ENCODE measurements at places on chromosomes 11 and 22.

DNA sequence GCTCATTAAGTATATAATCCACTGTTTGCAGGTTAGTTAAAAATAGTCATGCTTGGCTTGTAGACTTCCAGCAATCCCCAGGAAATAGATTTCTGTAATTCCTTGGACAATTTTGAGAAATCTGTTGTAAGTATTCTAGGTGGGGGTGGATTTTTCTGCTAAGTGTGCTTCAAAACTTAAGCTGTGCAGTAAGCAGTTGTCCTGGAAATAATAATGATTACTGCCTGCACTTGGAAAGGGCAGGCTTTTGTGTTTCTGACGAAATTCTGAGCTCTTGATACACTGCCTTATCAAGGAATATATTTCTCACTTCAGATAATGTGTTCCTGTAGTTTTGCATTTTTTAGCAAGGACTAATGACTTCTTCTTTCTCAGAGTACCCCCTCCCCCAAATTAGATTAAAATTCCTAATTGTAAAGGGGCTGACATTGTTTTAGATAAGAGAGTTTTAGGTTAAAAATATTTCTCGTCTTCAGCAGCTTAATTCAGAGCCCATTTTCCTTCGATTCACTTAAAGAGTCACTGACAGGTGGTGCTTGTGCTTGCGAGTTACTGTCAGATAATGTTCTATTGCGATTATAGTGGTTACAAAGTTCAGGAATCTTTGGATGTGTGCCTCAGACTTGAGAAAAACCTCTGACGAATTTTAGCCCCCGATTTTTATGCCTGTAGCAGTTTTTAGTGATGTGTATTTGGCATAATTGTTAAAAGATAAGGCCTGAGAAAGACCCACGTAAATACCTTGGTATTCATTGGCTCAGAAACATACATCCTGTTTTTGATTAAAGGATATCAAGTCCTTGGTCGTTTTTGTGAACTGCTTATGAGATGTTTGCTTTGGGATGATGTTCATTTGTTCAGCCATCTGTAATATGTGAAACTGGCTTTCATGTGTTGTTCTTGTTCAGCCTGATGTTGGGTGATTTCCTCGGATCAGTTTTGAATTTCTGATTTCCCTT is 120.5 kb downstream of the HIPK3 start:
- DNase-seq = no peak

- DNase-seq = no peak
Observed at GRCh38 chr22:50053861-50054260, 4.2 kb downstream of the TTLL8 start.

DNA sequence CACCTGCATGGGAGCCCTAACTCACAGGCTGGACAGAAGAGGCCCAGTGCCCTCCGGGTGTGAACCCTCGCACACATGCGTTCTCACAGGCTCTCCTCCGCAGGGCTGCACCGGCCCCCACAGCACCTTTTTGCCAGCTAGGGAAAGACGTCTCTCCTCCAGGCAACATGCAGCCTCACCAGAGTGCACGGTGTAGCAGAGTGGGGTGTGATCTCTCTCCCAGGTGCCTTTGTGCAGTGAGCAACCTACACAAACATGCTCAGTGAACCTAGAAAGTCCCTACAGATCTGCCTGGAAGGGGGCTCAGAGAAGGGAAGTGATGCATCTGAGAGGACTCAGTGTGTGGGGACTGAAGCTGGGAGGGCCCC is 3.7 kb upstream of the CARNS1 start:
- no peak for DNase-seq

- no peak for DNase-seq
Observed at GRCh38 chr22:38733329-38733723, 22.5 kb downstream of the SUN2 start.

GRCh38 chr22:47071078-47071806 is 308.8 kb downstream of the TBC1D22A start:
- DNase-seq = no peak

DNA sequence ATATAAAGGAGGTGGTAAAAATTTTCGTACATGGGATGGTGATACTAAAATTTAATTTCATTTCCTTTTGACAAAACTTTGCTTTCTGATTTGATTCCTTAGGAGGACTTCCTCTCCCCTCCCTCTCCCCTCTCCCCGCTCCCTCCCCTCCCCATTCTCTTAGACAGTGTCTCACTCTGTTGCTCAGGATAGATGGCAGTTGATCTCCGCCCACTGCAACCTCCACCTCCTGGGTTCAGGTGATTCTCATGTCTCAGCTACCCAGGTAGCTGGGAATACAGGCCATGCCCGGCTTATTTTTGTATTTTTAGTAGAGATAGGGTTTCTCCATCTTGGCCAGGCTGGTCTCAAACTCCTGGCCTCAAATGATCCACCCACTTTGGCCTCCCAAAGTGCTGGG is 15.9 kb downstream of the TRIM44 start:
- DNase-seq = no peak

DNA sequence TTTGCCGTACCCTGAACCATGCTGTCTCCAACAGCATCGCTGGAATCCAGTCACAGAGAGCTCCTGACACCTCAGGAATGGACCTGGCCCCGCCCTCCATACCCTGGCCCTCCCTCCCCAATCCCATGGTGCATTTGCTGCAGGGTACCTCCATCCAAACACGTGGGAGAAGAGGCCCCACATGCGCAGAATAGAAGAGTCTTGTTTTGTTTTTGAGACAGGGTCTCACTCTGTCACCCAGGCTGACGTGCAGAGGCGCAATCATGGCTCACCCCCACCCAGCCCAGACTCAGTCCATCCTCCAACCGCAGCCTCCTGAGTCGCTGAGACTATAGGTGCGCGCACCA is 2.3 kb upstream of the PNPLA2 start:
- no peak for DNase-seq

DNA sequence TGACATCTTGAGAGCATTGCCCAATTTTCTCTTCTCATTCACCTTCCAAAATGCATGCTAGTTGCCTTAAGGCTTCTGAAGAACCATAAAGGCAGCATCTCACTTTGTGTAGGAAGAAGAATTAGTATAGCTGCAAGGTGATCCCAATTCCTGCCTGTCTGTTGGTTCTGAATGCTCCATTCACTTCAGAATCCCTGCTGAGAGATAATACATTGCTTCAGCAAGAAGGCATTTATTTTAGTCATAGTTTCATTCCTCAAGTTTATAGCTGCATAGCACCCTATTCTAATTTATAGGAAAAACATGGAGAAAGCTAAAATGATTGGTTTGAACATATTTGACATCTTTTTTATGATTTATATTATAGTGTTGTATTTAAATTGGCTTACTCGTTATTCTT is 181.3 kb downstream of the METTL15 start:
- DNase-seq = peak; percentile 6

DNA sequence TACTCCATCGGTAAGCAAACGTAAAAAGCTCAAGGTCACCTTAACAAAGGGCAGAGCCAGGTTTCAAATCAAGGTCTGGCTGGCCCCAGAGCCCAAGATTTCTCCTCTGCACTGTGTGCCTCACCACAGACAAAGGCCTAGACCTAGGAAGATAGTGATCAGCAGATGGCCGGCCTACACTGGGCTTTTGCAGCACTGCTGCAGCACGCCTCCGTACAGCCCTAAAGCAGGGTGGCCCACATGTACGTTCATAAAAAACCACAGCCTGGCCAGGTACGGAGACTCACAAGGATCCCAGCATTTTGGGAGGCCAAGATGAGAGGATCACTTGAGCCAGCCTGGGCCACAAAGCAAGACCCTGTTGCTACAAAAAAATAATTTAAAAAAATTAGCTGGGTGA is 106.3 kb upstream of the PITPNB start:
- no peak for DNase-seq

DNA sequence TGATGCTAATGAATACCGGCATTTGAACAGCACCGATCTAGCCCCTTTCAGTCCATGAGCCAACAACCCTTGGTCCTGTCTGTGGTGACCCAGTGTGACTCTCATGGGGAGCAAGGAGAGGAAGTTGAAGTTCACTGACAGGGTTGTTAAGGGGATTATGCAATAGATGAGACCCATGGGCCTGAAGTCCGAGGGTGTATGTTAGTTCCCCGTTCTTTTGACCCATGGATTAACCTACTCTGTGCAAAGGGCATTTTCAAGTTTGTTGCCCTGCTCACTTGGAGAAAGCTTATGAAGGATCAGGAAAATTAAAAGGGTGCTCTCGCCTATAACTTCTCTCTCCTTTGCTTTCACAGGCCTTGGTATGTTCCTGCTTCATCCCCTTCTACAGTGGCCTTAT is 4.9 kb downstream of the PNPLA3 start:
- no peak for DNase-seq

- no peak for DNase-seq
Observed at GRCh38 chr11:128345316-128345715, 242.0 kb downstream of the ETS1 start.

DNA sequence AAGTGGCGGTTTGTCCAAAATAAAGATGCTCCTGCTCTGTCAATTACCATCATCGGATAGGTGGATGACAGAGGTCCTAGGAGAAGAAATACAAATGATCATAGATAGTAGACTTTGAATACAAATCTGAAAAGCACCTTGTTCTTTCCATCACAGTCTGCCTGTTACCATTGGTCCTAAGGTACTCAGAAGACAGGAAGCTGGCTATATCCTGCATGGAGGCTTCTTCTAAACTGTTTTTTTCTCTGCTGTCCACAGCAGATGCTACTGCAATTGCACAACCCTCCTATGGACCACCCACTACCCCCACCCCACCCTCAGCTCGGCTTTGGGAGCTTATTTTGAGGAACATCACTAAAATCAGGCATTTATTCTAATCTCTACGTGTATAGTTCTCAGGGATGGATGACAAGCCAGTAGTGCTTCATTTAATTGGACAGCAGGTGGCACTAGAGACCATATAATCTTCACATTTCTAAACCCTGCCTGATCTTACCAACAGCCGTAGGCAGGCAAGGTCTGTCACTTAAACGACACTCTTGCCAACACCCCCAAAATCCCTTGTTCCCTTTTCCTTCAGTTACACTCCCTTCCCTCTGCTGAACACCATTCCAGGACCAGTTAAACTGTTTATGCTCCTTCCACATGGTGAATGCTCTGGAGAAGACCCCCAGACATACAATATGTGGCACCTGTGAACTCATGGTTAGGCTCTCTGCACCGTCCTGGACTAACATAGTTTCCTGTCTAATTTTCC is 6.6 kb upstream of the PTS start:
- DNase-seq = peak; percentile 26

DNA sequence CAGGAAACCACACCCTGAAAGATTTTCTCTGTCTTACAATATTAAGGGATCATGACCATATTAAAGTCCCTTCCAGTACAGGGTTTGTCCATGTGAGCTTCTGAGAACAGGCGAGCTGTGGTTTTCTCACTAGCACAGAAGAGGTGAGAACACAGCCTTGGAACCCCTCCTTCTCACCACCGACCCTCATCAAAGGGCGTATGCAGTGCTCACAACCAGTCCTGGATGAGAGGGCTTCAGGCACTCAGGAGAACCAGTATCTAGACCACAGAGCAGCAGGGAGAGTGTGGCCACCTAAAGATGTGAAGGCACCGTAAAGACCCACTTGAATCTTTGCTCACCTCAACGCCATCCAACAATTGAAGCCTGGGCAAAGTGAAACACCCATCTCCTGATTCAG is 397.0 kb downstream of the ETS1 start:
- no peak for DNase-seq

- DNase-seq = no peak
Observed at GRCh38 chr11:72860592-72860991, 46.4 kb downstream of the ATG16L2 start.

DNA sequence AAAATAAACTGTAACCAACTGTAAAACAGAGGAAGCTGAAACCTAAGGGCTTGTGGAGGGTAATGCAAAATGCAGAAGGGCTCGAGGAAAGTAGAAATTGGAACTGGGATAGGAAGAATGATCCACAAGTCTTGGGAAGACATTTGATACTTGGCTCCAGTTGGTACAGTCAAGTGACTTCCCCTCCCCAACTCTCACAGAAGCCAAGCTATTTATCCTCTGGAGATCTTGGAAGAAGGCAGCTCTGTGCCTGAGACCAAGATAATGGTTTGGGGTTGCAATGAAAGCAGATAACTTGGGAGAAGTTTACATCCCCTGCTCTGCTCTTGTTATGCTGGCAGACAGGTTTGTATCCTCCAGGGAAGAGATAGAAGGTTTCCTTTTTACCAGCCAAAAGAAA is 198.9 kb upstream of the ZC3H12C start:
- DNase-seq = no peak

DNA sequence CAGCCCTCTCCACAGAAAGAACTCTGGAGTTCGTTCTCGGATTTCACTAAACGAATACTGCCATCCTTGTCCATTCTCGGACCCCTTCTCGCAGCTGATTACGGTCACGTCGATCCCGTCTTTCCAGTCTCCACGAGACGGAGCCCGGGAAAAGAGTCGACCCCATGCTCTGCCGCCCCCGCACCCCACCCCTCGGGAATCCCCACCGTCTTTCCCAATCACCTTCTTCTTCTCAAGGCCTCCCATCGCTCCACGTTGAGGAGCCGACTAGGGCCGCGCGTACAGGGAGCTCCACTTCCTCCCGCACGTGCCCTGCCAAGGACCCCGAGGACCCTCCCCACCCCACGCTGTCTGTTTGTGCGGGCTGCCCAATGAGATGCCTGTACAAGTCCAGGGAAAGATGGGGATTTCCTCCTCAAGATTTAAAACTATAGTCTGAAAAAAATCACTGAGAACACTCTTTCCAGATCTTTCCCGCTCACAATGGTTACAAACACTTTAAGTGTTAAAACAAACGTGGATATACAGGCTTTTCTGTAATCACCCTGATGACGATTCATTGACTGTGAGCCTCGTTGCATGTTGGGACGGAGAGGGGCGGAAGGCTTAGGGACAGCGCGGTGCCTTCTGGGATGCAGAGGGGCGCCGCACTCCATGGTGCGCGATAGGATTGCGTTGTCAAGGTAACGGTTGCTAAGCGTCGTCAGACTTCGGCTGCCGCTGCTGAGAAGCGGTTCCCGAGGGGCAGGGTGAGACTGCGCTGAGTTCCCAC is at the start of gene PES1:
Gene PES1, minus strand, starts transcription at position 323 of the 772 bp plus-strand sequence. Its CDS starts 77 bp downstream, at position 246.
- DNase-seq = peak; percentile 80

DNA sequence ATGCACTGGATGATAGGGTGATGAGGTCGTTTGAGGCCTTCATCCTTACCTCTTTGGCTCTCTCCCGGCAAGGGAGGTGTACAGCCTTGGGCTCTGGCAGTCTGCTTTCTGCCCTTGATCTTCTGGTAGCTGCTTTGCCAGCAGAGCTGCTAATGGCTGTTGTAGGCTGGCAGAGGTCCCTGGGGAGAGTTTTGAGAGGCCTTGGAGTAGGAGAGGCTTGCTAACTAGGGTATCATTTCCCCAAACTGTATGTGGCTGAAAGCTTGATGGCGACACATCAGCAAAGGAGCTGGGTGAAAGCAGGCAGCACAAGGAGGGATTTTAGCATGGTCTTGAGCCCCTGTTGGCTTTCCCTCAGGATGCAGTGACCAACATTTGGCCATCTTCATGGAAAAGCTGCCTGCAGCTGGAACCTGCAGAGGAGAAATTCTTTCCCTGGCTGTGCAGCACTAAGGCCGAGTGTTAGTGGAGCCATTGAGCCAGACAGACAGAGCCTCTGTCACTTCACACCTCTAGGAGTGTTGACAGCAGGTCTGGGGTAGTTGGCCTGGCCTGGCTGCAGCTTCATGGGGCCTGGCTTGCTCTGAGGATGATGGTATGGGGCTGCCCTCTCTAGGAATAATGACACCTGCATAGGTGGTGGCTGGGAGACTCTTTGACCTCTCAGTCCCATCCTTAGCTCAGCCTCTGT is 3.5 kb upstream of the AMPD3 start:
- DNase-seq = no peak

- DNase-seq = no peak
Observed at GRCh38 chr22:47129902-47130635, 367.6 kb downstream of the TBC1D22A start.

- DNase-seq = no peak
Observed at GRCh38 chr22:37139762-37140161, 10.0 kb downstream of the IL2RB start.

All from NCI-H226 (cell line).